ENCODE measurements at places on chromosomes 5 and 9.
A peak's percentile ranks its signal among the peaks of the same experiment; 100 is the strongest.

- no peak overlapping the region for H3K27ac ChIP-seq
- no peaks in the 10 kb centered on the region for H3K36me3 ChIP-seq
- H3K4me1 ChIP-seq: no peaks in the 10 kb centered on the region
- H3K27me3 ChIP-seq: no peaks in the 10 kb centered on the region
- no peak for DNase-seq
Measured at GRCh38 chr9:117134826-117135500, 279.9 kb downstream of the ASTN2 start.

DNA sequence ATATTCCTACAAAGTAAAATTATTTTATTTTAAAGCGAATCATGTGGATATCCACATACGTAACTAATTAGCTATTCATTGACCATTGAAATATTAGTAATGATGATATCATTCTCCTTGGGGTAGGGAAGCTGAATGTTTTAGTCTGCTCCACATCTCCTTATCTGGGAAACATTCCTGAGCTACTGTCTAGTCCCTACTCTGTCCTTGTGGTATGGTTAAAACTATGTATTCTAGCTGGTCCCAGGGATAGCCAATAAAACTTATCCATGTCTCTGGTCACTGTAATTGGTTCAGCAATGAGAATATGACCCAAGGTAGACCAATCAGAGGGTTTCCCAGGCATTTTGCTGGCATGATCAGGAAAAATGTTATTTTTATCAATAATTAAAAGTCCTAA lies 76.0 kb upstream of the DAP start:
- H3K36me3 ChIP-seq: no peaks in the 10 kb centered on the region
- no peak overlapping the region for H3K4me3 ChIP-seq
- H3K27me3 ChIP-seq: peaks cover 73% of the 10 kb centered on the region
- H3K27ac ChIP-seq: no peak overlapping the region

DNA sequence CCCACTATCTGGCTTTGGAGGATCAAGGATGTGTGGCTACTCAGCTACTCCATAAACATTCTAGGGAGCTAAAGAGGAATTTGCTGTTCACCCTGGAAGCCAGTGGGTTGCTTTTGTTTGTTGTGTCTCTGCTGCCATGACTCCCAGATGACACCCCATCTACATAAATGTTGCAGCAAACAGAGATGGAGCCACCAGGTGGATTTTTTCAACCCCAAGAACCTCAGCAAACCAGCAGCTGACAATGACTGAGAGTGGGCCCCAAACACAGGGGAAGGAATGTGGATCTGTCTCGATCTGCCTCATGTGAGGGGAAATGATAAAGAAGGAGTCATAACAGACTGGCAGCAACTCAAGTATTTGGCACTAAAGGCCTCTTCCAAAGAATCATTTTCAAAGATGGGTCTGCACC lies 132.7 kb upstream of the TNC start:
- no peaks in the 10 kb centered on the region for H3K27me3 ChIP-seq
- no peak for DNase-seq
- no peaks in the 10 kb centered on the region for H3K4me1 ChIP-seq
- H3K27ac ChIP-seq: no peak overlapping the region
- H3K36me3 ChIP-seq: no peaks in the 10 kb centered on the region

DNA sequence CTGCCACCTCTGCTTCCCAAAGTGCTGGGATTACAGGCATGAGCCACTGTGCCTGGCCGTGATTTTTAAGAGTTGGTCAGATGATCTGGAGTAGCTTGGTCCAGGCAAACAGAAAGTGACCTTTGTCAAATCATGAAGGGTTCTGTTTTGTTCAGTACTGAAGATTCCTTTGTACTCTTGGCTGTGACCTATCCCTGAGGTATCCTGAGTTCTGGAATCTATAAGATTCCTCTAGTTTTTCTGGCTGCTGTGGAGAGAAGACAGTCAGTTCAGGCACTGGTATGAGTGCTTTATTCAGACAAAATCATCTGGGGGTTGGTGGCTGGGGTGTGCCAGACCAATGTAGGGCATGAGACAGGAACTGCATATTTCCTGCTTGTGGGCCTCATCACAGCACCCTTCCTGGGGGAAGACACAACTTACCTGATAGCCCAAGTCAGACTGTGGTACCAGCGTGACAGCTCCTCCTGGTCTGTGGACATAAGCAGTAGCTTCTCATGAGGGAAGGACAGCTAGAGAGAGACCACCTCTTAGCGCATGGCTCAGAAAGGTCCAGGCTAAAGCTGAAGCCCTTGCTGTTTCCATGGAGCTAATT lies 3.1 kb downstream of the ARHGEF39 start:
- no peaks in the 10 kb centered on the region for H3K27me3 ChIP-seq
- peak overlapping the region; percentile 21 for H3K27ac ChIP-seq
- H3K4me1 ChIP-seq: peaks cover 29% of the 10 kb centered on the region
- H3K36me3 ChIP-seq: peaks cover 47% of the 10 kb centered on the region
- DNase-seq: no peak

- no peak for DNase-seq
- H3K36me3 ChIP-seq: no peaks in the 10 kb centered on the region
- H3K4me1 ChIP-seq: no peaks in the 10 kb centered on the region
- H3K27ac ChIP-seq: no peak overlapping the region
- no peak overlapping the region for H3K4me3 ChIP-seq
Measured at GRCh38 chr9:38345851-38346755, 46.4 kb upstream of the ALDH1B1 start.

DNA sequence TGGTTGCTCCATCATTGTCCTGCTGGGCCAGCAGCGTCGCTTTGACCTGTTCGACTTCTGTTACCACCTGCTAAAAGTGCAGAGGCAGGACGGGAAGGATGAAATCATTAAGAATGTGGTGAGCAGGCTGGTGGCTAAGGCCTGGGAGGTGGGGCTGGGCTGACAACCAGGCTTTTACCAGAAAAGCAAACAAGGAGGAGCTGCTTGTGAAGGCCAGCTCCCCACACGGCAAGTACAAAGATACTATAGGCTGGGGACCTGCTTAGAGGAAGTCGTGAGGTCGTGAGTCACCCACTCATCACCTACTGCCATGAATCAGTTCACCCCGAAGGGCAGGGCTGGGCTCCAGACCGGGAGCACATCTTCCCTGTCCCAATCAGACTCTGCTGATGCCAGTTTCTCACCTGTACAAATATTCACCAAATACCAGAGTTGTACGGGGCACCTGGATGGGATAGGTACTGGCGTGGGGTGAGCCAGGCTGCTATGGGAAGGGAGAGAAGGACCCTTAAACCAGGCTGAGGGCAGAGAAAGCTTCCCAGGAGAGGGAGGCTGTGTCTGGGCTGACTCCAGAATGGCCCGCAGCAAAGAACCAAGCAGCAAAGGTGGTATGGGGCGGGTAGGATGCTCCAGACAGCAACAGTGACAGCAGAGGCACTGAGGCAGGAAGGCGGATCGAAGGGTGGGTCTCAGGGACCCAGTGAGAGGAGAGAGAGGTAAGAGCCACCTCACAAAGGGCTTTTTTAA lies 69.3 kb upstream of the NIPAL4 start:
- peaks cover 46% of the 10 kb centered on the region for H3K4me1 ChIP-seq
- DNase-seq: peak; percentile 92
- peak overlapping the region; percentile 97 for H3K27ac ChIP-seq
- H3K27me3 ChIP-seq: no peaks in the 10 kb centered on the region

GRCh38 chr5:154782812-154783592 lies 27.8 kb downstream of the LARP1 start:
- H3K36me3 ChIP-seq: peaks cover 30% of the 10 kb centered on the region
- no peak overlapping the region for H3K4me3 ChIP-seq
- DNase-seq: no peak
- no peak overlapping the region for H3K27ac ChIP-seq
- H3K4me1 ChIP-seq: peaks cover 35% of the 10 kb centered on the region
- no peaks in the 10 kb centered on the region for H3K27me3 ChIP-seq

DNA sequence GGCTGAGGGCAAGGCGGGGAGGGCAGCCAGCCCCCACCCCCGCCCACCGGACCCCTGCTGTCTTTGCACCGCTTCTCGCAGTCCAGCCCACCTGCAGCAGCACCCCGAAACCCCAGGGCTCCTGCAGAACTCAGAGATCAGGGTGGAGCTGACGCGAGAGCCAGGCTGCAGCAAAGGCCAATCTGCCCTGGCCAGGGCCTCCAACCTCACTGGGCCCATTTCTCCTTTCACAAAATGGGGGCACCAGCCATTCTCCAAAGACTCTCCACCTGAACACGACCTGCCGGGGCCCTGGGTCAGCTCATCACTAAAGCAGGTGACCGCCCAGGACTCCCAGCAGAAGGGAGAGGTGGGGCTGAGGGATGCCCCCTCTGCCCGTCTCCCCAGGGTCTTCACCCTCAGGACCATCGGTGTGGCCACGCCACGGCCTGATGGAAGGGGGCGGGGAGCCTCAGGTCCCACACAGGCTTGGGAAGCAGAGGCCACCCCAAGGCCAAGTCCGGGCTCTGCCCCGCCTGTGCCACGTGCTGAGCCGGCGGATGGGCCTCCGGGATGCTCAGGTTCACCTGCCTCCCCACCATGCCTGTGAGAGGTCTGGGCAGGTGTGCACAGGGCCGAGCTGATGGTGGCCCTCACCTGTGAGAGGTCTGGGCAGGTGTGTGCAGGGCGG lies 13.1 kb downstream of the NACC2 start:
- no peak overlapping the region for H3K4me3 ChIP-seq
- peaks cover 6% of the 10 kb centered on the region for H3K36me3 ChIP-seq
- H3K4me1 ChIP-seq: no peaks in the 10 kb centered on the region
- H3K27me3 ChIP-seq: no peaks in the 10 kb centered on the region

DNA sequence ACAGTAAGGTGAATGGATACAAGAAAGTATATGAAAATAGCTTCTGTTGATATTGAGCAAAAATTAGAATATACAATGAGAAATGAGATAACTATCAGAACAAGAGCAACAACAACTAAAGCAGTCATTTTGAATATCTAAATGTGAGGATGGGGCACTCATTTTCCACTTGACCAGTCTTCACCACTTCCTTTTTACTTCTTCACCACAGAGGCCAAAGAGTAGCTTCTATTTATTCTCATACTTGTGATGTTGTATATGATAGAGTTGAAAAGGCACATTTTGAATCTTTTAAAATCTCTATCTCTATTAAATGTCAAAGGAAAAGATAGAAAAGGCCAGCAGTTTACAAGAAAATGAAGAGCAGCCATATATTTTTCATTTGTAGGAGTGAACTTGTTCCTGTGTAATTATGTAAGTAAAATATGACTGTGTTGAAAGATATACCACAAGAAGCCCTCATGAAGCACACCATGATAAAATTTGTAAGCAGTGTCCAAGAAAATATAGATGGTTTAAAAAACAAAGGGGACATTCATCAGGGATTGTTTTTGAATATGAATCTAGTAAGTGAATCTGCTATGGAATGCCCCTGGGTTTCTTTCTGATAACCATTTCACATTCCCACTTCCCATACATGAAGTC lies 39.2 kb downstream of the ADAMTS19 start:
- no peak overlapping the region for H3K27ac ChIP-seq
- no peak overlapping the region for H3K4me3 ChIP-seq
- no peaks in the 10 kb centered on the region for H3K36me3 ChIP-seq
- H3K4me1 ChIP-seq: no peaks in the 10 kb centered on the region

Measured in Calu3 (cell line).